ENCODE measurements at places on chromosomes 6 and 20.

GRCh38 chr20:57272883-57273535, 6.6 kb upstream of the BMP7 start:
- no peak for DNase-seq

- DNase-seq: no peak
Observed at GRCh38 chr6:167664678-167665660, 161.7 kb upstream of the AFDN start.

GRCh38 chr6:38346291-38347079, 293.2 kb downstream of the BTBD9 start:
- no peak for DNase-seq

DNA sequence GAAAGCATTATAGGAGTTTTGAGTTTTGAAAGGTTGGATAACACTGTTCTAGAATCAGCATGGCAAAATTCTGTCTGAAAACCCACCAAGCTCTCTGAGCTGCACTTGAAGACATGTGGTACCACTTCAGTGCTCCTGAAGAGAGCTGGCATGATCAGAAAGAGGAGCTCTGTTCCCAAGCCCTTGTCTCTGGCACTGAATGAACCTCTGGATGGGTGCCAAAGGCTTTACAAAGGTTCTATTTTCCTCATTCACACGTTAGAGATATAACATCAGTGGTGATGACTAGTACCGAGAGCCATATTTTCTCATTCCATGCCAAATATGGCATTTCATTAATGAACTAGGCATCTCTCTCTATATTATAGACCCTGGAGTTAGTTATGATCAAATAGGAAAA, 301.8 kb upstream of the ID4 start:
- no peak for DNase-seq

- DNase-seq: no peak
Observed at GRCh38 chr6:90411292-90411781, 114.7 kb upstream of the BACH2 start.

DNA sequence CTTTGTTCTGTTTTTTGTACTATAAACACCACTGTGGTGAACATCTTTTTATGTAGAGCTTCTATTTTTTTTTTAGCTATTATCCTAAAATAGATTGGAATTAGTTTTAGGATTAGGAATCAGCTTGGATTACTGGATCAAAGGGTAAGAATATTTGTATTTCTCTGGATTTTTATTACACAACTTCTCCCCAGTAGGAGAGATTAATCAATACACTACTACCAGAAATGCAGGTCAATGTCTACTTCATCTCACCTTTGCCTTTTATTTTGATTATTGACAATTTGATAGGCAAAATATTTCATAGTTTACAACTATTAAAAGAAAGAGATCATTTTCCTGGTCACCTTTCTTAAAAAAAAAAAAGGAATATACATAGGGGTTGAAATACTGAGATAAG, 191.9 kb downstream of the TSHZ2 start:
- DNase-seq: no peak

DNA sequence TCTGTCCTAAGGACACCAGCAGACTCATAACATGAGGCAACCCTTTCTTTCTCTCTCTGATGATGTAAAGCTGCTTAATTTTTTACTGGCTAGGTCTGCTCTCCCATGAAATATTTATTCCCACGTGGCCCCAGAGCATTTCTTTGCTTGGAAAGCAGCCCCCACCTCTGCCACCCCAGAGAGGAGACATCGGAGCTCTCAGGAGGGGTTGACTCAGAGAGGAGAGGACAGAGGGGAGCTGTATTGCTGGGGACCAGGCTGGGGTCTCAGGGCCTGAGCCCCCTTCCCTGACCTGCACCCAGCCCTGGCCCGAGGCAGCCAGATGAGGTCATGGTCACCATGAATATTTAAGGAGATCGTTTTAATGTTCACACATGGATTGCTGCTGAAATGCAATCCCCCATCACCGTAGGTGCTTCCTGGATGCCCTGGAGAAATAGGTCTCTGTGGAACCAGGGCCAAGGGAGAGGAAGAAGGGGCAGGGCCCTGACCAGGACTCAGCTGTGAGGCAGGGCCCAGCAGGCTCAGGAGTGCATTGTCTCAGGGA, 117.5 kb downstream of the DLL1 start:
- DNase-seq: no peak

- DNase-seq: no peak
Observed at GRCh38 chr6:143015300-143015706, 45.4 kb upstream of the AIG1 start.

GRCh38 chr6:41629128-41629527, 9.1 kb upstream of the MDFI start:
- no peak for DNase-seq

DNA sequence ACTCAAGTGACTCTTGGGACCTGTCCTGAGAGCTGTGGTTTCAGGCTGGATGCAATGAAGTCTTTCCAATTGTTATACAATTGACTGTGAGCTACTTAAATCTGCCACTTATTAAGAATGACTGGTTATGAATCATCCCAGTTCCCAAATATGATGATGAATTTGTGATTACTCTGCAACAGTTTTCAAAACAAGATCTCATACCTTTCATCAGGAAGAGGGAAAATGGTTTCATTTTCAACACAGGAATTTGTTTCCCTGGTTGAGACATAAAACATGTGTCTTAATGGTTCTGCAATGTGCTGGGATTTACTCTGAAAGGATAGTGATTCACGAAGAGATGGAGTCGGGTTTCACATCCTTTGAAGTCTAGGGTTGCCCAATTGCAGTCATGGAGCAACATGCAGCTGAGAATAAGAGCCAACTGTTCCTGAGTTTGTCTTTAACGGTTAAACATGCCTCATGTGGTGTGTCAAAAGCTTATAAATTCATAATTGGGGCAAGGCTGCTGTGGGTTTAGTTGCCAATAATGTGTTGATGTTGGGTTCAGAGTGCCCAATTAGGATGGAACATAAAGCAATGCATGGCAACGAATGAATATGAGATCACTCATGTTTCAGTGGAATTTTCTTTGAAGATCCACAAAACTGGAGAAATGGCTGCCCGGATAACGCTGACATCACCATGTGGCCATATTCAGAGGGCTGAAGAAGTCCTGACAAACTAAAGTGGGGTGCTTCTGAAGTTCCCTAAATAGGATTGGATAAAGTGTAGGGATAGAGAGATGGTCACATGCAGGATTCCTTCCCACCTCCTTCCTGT, 41.0 kb downstream of the CYP24A1 start:
- no peak for DNase-seq

DNA sequence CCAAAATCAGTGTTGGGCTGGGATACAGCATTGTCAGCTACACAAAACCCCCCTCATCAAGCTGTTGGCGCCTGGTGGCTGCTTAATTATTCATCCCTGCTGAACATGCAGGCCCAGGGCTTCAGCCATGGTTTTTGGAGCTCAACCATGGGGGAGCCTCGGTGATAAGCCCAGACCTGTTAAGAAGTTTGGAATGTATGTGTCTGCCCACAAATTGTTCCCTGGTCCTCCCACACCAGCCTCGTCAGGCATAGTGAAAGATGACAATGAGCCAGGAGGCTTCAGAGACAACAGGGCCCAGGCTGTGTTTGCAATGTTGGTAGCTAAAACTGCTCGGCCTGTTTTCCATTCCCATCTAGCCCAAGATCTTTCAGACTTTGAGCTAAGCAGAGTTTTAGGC, 34.8 kb upstream of the SIRPA start:
- no peak for DNase-seq

DNA sequence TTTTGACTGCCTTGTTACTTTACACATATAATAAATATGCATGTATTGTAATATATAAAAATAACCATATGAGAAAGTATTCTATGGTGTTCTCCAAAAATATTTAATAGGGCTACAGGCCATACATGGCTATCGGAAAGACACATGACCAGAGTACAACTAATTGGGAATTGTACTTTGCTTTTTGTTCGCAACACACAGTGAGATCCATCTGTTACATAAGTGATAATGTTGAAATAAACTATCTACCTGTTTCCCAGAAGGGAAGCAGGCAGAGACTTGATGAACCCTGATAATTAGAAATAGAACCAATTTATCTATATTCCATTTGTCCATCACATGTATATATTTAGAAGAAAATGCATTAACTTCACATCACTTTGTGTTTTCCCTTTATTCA, 344.0 kb upstream of the PLCB4 start:
- DNase-seq: no peak

- DNase-seq: no peak
Observed at GRCh38 chr20:11581271-11581670, 336.4 kb upstream of the BTBD3 start.

DNA sequence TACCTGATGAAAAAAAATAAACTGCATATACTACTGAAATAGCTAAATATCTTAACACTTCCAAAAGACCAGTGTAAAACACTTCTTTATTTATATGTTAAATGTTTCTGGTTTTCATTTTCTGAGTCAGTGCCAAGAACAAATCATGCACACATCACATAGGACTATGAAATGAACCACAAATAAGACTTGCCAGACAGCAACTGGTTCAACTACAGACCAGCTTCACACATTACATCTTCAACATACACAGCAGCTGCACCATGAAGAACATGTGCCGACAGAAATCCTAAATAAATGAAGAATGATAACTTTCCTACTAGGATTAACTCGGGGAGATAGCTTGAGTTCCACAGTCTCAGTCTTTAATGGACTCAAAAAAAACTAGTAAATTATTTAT, 168.3 kb upstream of the STXBP5 start:
- DNase-seq: no peak

GRCh38 chr6:63947792-63948529, 312.4 kb downstream of the PHF3 start:
- DNase-seq: no peak

GRCh38 chr6:15849395-15849794, 186.6 kb upstream of the DTNBP1 start:
- no peak for DNase-seq

- DNase-seq: no peak
Observed at GRCh38 chr6:20907486-20908071, 373.3 kb downstream of the CDKAL1 start.

- no peak for DNase-seq
Observed at GRCh38 chr6:65155083-65155482, 551.9 kb downstream of the EYS start.

DNA sequence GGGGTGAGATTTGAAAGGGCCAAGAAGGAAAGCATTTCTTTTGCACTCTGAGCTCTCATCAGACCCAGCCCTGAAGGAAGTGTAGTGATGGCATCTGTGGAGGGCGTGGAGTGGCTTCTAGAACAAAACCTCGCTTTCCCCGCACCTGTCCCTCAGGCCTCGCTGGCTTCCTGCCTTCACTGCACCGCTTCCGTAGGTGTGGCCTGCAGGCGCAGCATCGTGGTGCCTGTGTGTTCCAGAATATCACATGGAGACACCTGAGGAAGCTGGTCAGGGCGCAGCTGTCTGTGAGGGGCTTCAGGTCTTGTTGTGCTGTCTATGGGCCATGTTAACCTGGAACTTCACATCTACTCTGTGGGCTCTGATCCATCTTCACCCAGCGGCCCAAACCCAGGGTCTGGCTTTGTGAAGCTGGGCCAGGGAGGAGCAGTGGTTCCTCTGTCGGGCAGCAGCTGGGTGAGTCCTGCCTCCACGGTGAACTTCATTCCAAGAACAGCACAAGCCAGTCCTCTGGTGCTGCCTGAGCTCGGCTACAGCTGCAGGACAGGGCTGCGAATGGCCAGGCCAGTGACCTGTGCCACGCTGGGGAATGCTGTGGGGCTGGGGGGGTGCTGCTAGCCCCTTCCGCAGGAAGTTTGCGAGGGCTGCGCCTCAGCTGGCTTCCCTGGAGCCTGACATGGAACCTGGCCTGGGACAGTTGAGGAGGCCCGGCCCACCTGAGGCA, 40.9 kb downstream of the DSTN start:
- DNase-seq: no peak

DNA sequence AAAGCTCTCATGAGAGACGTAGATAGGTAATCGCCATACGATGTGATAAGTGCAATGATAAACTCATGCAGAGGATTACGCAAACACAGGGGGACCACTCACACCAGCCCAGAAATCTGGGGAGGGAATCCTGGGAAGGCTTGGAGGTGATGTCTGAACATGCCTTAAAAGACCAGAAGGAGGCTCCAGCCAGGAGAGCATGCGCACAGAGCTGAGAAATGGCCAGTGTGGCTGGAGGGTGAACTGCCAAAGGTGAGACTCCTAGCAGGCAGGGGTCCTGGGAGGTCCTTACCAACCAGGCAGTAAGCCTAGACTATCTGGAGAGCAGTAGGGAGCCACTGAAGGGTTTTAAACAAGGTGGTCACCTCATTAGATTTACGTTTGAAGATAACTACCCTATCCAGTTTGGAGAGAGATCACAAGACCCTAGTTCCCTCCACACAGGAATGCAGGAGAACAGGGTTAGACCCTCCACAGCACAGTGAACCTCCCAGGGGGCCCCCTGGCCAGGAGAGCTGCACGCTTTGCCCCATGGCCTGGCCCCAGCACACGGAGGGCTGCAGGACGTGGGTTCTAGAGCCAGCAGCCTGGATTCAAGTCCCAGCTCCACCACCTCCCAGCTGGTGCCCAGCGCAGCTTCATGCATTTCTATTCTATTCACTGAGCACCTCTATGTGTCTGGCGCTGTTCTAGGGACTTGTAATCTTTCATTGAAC, 13.1 kb downstream of the MDFI start:
- no peak for DNase-seq

DNA sequence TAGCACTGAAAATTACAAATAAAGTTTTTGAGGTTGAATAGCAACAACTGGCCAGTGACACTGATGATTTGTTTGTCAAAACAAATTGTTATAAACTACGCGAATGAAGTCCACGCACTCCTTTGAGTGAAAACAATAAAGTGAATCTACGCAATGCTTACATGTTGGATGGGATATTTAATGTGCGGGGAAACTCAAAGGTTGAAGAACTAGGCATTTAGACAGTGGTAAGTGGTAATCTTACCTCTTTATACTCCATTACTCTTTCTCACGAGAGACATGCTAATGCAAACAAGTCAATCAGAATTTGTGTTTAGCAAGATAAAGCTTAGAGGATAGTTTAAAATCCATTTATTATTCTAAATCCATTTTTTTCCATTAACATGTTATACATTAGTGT, 606.4 kb downstream of the KHDRBS2 start:
- DNase-seq: no peak

DNA sequence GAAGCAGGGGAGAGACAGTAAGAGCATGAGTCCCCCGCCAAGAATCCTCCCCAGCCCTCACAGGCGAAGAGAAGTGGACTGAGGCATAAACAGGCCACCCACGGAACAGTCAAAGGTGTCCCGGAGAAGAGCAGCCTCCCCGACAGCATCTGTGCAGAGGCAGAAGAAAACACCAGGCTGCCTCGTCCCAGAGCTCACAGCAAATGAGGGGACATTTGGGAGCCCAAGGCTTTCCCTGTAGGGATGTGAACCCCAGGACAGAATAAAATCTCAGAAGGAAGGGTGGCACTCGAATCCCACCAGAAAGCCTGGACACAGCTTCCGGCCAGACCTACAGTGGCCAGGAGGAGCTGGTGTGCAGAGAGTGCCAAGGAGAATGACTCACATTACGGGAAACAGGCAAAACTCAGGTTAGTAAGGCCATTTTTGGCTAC, 90.4 kb downstream of the DLL1 start:
- DNase-seq: no peak

- DNase-seq: no peak
Observed at GRCh38 chr6:85058806-85059205, 294.4 kb upstream of the TBX18 start.
